ENCODE measurements at places on chromosomes 7 and 10. TPM values are rescaled to one million over a fixed set of nuclear protein-coding genes. Genes with fewer than 3 reads are reported as not detected.

C10orf67 gene
- polyA plus RNA-seq, result not detected

DNA sequence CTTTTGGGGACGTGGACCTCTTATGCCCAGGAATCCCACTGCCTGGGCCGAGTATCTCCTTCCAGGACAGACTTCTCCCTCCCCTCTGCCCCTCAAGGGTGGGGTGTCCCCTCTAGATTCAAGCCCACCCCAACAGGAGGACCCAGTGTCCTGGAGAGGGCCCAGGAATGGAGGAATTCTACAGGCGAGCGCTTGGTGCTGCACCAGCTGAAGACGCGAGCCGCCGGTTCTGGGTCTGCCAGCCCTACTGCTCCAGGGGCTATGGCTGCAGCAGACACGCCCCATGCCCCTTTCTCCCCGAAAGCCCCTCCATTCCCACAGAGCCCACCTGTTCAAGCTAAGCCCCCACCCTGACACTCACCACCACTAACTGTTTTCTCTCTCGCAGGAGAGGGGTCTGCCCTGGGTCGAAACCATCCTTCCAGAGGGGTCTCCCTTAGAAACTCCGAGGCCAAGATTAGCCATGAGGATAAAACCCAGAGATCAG, 8.6 kb downstream of the CRYGN start:
- DNase-seq, result no peak

- DNase-seq, result no peak
Observed at GRCh38 chr7:55189146-55189766, 170.4 kb downstream of the EGFR start.

TRIM56 gene
- polyA plus RNA-seq, result 16.5 TPM

PNLIPRP1 gene
- polyA plus RNA-seq, result 2.7 TPM

- peak; percentile 54 for DNase-seq
Observed at GRCh38 chr10:114471906-114472876, 67.9 kb upstream of the AFAP1L2 start.

- peak; percentile 5 for DNase-seq
Observed at GRCh38 chr7:14902589-14903067, at the start of gene DGKB. DGKB (minus strand) TSS chr7:14902751.

HKDC1 gene
- polyA plus RNA-seq, result 72.2 TPM

HNRNPA2B1 gene
- polyA plus RNA-seq, result 872 TPM

- peak; percentile 92 for DNase-seq
Observed at GRCh38 chr10:75408911-75409885, 7.6 kb upstream of the ZNF503 start.

Measured in small intestine (tissue), 16 donors.